ENCODE measurements at places on chromosomes 5 and 9.
A peak's percentile ranks its signal among the peaks of the same experiment; 100 is the strongest.

DNA sequence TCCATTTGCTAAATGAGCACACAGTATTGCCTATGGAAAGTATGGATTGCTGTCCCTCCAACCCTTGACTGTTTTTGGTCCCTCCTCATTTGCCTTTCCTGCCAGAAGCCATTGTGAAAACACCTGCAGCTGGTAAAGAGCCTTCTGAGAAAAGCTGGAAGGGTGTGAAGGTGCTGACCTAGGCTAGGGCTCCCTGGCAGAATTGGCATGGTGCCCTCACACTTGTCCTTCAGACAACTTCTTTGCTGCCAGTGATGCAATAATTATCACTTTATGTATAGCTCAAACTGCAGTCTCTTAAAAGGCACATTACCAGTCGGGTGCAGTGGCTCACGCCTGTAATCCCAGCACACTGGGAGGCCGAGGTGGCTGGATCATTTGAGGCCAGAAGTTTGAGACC lies 4.2 kb downstream of the TXNDC15 start:
- DNase-seq = no peak

DNA sequence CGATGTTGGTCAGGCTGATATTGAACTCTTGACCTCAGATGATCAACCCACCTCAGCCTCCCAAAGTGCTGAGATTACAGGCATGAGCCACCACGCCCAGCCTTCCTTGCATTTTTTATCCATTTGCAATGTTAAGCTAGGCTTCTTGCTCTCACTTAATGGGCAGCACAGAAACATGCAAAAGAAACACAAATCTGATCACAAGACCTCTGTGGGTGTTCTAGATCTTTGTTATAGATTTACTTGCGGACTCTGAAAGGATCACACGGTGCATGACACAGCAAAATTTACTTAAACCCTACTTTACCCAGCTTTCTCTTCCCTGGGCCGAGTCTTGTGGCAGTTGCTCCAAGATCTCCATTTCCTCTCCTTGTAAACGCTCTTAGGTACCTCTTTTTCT lies 71.3 kb downstream of the PSAT1 start:
- no peak for DNase-seq

- DNase-seq = no peak
Measured at GRCh38 chr9:92974161-92974661, 26.9 kb downstream of the FGD3 start.

DNA sequence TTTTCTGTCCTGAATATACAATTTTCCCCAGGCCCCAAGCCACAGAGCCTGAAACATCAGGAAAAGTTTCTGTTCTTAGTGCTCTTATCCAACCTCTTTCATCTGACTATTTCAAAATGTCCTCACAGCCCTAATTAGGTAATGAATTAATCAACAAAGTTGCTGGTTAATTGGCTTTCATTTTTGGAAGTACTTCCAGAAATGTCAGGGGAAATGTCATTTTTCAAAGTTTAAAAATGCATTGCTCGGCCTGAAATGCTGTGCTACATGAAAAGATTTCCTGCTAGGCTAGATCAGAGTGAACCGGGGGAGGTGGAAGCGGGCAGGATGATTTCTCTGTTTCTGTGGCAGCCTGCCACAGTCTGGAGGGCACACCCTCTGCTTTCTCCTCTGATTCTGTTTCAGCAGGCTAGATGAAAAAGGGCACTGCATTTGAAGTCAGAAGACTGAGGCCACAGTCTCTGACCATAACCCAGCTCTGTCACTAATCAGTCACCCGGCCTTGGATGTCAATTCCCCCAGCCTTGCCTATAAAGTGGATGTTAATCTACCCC lies 55.9 kb upstream of the BARX1 start:
- no peak for DNase-seq

DNA sequence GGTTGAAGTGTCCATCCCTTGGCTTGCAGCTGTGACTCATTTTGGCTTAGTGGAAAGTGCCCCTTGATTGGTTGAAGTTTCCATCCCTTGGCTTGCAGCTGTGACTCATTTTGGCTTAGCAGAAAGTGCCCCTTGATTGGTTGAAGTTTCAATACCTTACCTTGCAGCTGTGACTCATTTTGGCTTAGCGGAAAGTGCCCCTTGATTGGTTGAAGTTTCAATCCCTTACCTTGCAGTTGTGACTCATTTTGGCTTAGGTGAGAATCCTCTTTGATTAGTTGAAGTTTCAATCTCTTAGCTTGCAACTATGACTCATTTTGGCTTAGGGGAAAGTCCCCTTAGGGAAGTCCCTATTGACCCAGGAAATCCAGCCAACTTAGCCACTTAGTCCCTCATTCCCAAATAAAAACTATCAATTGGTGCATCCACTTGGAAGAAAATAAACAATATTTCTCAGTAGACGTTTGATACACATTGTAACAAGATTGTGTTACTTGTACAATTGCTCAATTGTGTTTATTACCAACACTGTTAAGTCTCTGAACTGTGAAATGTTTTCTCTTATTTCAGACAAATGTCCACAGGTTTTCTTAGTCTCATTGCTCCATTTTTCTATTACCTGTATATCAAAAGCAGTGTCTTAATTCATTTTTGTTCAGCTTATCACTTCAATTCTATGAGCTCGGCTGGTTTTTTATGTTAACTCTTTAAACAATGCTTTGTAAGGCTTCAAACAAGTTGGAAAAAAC lies 2308.8 kb upstream of the ACO1 start:
- DNase-seq = peak; percentile 34

DNA sequence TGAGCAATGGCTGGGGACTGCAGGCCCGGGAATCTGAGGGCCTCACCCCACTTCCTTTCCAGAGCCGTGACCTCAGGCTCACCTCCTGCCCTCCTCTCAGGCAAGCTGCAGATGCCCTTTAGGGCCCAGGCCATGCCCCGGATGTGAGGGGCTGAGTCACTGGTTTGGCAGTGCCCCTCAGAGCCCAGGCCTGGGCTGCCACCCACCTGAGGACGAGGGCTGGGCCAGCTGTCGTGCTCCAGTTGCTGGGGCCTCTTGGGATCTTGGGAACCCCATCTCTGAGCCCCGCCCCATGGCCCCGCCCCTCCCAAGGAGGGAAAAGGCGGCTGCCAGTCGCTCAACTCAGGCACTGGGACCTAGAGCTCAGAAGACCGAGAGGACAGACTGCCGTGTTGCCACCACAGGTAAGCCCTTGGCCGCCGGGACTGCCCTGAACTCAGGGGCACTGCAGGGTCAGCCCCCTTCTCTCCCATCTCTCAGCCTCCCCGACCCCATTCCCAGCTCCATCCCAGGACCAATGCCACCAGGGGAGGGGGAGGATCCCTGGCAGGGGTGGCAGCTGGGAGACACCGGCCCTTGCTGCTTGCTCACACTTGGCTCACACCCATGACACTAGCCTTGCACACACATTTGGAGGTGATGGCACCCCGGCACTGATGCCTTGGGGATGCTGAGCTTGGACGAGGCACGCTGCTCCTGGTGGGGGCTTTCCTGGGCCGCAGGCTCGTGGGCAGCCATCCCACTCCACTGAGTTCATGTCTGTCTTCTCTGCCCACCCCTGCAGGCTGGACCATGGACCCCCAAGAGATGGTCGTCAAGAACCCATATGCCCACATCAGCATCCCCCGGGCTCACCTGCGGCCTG lies at the start of gene CYSRT1:
CYSRT1 (plus strand) TSS at position 345 of the 865 bp plus-strand sequence; CDS start at position 793, 448 bp downstream.
- no peak for DNase-seq

DNA sequence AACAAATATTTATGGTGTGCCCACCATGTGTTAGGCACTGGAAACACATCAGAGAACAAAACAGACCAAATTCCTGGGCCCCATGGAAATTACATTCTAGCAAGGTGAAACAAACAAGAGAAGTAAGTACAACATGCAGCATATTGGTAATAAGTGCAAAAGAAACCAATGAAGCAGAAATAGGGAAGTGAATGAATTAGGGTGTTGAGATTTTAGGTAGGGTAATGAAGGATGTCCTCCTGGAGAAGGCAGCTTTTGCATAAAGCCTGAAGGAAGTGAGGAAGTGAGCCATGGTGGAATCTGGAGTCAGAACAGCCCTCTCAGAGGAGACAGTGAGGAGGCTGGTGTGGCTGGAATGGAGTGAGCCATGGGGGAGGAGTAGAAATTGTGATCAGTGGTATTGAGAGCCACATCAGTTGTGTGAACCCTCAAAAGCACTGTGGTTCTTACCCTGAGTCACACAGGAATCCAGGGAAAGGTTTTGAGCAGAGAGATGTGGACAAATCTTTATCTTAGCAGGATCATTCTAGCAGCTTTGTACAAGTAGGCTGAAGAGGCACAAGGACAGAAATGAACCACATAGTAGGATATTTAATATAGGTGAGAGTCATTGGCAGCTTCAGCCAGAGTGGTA lies 52.7 kb upstream of the ARL15 start:
- DNase-seq = no peak

DNA sequence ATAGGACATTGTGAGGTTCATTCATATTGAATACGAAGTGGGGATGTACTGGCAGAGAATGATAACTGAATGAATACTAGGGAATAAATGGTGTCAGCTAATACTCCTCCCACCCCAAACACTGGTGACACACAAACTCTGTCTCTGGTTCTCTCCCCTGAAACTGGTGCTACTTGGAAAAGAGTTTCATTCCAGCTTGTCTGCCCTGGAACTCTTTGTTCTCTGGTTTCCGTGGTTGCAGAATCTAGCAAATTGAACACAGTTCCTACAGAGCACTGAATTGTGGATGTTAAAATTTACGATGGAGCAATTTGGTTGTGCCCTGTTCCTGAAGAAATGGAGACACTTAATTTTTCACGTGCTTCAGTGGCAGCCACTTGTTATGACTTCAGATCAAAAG lies 181.7 kb downstream of the KCTD16 start:
- DNase-seq = no peak

GRCh38 chr9:33164138-33164809 lies 2.9 kb downstream of the B4GALT1 start:
- DNase-seq = no peak

- no peak for DNase-seq
Measured at GRCh38 chr5:142615948-142616347, 69.9 kb downstream of the FGF1 start.

DNA sequence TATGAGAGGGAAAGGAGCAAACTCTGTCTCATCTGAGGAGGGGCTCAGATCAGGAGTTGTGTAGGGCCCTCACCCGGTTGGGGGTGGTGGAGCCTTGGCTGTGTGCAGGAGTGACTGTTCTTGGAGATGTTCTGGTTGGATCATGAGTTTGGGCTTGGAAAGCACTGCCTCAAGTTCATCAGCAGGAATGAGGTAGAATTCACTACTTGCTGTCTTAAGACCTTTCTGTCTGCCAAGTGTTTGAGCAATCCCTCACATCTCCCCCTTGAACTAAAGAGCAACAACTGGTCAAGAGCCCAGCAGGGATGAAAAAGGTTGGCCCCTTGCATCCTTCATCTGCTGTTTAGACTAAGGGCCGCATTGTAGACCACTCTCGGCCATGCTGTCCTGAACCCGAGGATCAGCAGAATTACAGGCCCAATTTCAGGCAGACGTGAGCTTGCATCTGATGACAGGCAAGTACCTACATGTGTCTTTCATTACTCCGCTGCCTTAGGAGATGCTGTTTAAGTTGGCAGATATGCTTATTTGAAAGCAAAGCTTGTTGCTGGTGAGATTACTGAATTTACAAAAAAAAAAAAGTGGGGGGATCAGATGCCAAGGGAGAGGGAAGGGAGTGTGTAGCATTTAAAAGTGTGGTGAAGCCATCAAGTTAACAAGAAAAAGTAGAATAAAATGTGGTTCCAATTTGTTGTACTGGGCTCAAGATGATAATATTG lies 36.4 kb downstream of the PIK3R1 start:
- no peak for DNase-seq

GRCh38 chr9:31323726-31324444 lies 1060.6 kb upstream of the ACO1 start:
- DNase-seq = no peak

- no peak for DNase-seq
Measured at GRCh38 chr5:115686738-115687074, 60.9 kb upstream of the TMED7 start.

GRCh38 chr5:143399616-143400540 lies 3.6 kb downstream of the NR3C1 start:
- no peak for DNase-seq

DNA sequence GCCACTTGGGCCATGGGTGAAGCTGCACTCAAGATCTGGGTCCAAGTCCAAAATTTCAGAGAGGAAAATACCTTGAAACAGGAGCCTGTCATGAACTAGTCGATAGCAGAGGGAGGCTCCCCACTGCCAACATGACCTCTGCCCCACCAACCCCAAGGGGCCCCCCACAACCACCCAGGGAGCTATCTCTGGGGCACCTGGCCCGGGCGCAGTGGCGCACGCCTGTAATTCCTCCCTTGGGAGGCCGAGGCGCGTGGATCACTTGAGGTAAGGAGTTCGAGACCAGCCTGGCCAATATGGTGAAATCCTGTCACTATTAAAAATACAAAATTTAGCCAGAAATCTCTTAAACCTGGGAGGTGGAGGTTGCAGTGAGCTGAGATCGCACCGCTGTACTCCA lies 20.1 kb upstream of the HMCN2 start:
- no peak for DNase-seq

DNA sequence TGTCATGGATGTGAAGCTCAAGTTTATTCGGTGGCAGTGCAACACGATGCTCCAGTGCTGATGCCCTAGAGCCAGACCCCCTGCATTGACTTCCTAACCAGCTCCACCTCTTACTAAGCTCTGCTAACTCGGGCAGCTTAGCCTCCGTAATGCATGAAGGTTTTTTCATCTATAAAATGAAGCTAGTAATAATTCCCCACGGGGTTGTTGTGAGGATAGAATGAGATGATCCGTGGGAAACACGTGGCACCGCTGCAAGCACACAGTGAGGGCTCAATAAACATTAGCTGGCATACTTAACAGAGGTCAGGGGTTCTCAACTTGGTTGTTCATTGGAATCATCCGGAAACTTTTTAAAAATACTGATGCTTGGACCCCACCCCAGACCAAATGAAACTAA lies 6.8 kb downstream of the ENC1 start:
- DNase-seq = no peak

DNA sequence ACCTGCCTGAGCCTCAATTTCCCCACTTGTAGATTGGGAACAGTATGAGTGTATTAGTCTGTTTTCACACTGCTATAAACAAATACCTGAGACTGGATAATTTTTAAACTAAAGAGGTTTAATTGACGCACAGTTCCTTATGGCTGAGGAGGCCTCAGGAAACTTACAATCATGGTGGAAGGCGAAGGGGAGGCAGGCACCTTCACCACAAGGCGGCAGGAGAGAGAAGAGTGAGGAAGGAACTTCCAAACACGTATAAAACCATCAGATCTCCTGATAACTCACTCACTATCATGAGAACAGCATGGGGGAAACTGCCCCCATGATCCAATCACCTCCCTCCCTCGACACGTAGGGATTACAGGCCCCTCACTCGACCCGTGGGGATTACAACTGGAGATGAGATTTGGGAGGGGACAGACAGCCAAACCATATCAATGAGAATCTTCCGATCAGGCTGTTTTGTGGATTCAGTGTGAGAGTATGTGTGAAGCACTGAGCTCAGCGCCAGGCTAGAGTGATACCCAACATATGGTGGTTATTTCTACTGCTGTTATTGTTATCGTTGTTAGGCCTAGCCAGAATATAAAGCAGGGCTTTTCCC lies 14.6 kb upstream of the LMX1B start:
- no peak for DNase-seq

GRCh38 chr9:113482341-113482740 lies 18.8 kb downstream of the RGS3 start:
- DNase-seq = no peak

DNA sequence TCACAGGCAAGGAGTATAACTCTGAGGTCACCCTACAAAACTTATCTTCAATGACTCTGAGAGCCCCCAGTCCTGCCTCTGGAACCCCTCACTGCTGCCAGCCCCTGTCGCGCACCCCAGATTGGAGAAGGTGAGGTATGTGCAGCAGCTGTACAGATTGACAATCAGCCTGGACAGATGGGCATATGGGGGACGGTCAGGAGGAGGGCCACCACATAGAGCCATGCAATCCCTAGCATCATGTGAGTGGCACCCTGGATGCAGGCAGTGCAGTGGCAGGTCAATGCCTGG lies 90.1 kb downstream of the LMX1B start:
- no peak for DNase-seq
